ENCODE measurements at places on chromosomes 7 and 10. TPM values are rescaled to one million over a fixed set of nuclear protein-coding genes. Genes with fewer than 3 reads are reported as not detected.

Gene GNAI1
- total RNA-seq: 17.2 TPM

Gene H2AZ2
- 77.9 TPM for total RNA-seq

Gene TEX36
- total RNA-seq: not detected

Gene C10orf88
- total RNA-seq: 1.5 TPM

Gene SCRN1
- 28.9 TPM for total RNA-seq

Gene MMRN2
- total RNA-seq: 94.8 TPM

Gene TMEM270
- total RNA-seq: not detected

Gene ACSL5
- total RNA-seq: 7.4 TPM

Gene PPP1R3C
- total RNA-seq: 20.7 TPM

DNA sequence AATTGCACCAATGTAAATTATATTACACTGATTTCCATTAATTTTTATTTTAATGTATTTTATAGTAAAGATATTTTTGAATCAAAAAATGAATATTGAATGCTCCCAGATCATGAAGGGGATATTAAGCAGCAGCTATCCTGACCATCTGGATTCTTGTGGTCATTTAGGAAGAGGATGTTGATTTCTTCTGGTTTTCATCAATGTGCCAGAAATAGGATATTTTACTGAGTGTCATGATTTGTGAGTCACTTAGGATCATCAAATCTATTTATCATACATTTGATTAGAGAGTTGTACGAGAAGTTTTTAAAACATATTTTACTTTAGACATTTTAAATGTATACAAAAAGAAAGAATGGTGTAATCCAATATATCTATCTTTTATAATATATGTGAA is 366.3 kb upstream of the CHRM2 start:
- H3K27me3 ChIP-seq: no peaks in the 10 kb centered on the region
- H3K36me3 ChIP-seq: no peaks in the 10 kb centered on the region
- H3K4me3 ChIP-seq: no peak overlapping the region
- no peak overlapping the region for H3K27ac ChIP-seq
- H3K4me1 ChIP-seq: no peaks in the 10 kb centered on the region
- no peak for DNase-seq

DNA sequence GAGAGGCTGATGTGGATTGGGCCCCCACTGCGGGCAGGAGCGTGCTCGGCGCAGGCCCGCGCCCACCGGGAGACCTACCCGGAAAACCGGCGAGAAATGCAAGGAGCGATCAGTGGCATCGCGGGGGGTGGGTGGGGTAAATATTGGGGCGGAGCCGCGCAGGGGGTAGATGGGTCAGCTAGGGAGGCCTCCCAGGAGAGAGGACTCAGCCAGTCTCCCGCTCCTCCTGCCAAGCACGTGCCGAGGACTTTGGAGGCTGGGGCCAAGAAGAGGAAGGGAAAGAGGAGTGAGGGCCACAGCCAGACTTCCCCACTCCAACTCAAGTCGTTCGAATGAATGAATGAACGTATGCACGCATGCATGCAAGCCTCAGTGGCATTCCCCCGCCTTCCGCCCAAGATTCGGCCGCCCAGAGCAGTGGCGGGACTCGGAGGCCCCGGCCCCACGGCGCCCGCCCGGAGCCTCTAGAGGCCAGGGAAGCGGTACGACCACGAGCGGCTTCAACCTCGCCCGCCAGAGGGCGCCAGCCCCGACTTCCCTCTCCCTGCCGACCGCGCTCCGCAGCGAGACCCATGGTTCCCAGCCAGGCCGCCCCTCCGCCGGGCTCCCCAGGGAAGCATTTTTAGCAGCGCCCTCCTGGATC is 3.6 kb downstream of the NPM3 start:
- peak; percentile 66 for DNase-seq
- H3K36me3 ChIP-seq: no peaks in the 10 kb centered on the region
- H3K4me3 ChIP-seq: peak overlapping the region; percentile 25

DNA sequence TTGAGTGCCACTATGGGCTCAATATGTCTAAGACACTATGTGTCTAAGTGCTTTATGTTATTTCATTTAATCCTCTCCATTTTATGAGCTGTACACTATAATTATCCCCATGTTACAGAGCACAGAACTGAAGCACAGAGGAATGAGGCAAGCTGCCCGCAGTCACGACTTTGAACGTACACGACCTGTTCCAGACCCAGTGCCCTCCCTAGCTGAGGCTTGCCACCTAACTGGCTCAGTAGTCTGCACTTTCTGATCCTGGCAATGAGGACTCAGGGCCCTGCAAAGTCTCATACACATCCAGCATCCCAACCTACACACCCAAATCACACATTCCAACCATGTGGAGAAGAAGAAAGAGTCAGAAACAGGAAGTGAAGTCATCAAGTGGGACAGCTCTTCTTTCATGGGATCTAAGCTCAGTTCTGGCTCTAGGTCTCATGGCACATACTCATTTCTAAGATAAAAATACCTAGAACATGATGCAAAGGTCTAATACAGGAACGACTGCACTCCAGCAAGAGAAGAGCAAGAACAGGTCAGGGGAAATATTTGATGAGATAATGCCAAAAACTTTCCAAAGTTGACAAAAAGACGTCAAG is 42.4 kb upstream of the DDC start:
- DNase-seq: no peak
- no peaks in the 10 kb centered on the region for H3K27me3 ChIP-seq
- no peaks in the 10 kb centered on the region for H3K4me1 ChIP-seq
- H3K36me3 ChIP-seq: no peaks in the 10 kb centered on the region
- H3K4me3 ChIP-seq: no peak overlapping the region
- no peak overlapping the region for H3K27ac ChIP-seq

GRCh38 chr7:1865571-1866255 is 195.6 kb downstream of the ELFN1 start:
- no peak for DNase-seq
- H3K4me3 ChIP-seq: no peak overlapping the region
- H3K36me3 ChIP-seq: no peaks in the 10 kb centered on the region
- no peak overlapping the region for H3K27ac ChIP-seq

DNA sequence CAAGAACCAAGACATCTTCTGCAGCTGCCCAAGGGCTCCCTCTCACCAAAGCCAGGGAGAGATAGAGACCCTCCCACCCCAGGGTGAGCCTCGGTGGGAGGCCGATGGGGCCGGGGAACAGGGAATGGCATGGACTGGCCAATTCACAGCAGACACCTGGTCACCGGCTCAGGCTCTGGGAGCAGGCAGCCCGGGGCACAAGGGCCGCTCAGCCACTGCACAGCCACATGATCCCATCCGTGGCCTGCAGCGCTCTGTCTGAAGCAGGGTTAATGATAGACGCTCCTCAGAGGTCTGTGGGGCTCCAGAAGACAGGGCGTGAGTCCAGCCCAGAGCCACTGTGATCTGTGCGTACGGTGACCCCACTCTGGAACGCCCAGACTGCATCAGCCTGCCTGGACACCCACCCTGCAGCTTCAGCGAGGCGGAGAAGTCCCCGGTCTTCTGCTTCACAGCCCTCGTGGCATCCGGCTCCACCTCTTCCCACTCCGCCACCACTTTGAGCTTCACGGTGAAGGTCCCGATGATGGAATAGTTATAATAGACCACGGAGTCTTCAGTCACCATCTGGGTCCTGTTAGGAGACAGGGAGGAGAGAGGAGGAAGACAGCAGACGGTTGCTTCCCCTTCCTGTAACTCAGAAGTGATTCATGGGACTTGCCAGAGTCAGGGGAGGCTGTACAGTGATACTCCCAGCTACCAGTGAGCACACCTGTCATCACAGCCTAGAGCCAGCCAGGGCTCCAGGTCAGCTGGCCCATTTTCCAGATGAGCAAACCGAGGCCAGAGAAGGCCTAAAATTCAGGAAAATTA is 14.0 kb downstream of the TMEM130 start:
- H3K36me3 ChIP-seq: no peaks in the 10 kb centered on the region
- H3K27ac ChIP-seq: no peak overlapping the region
- H3K27me3 ChIP-seq: no peaks in the 10 kb centered on the region
- H3K4me3 ChIP-seq: no peak overlapping the region

DNA sequence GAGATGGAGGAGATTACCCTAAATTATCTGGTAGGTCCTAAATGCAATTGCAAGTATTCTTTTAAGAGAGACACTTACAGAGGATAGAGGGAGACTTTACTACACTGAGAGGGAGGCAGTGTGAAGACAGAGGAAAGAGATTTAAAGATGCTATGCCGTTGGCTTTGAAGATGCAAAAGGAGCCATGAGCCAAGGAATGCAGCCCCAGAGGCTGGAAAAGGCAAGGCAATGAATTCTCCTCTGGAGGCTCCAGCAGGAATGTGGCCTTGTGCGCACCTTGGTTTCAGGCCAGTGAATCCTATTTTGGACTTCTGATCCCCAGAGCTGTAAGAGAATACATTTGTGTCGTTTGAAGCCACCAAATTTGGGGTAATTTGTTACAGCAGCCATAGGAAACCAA is 118.6 kb downstream of the PLXNA4 start:
- H3K27ac ChIP-seq: no peak overlapping the region
- no peaks in the 10 kb centered on the region for H3K4me1 ChIP-seq
- no peak for DNase-seq

- no peaks in the 10 kb centered on the region for H3K36me3 ChIP-seq
- H3K4me1 ChIP-seq: no peaks in the 10 kb centered on the region
- no peak overlapping the region for H3K27ac ChIP-seq
- DNase-seq: no peak
- no peaks in the 10 kb centered on the region for H3K27me3 ChIP-seq
Observed at GRCh38 chr10:131923038-131923756, 22.4 kb downstream of the PPP2R2D start.
